NCI-H1092 (cell line): ENCODE measurements at places on chromosomes 16 and 17.

- no peak for DNase-seq
These were observed 338.9 kb downstream of the CA10 start for GRCh38 chr17:51819341-51820219.

DNA sequence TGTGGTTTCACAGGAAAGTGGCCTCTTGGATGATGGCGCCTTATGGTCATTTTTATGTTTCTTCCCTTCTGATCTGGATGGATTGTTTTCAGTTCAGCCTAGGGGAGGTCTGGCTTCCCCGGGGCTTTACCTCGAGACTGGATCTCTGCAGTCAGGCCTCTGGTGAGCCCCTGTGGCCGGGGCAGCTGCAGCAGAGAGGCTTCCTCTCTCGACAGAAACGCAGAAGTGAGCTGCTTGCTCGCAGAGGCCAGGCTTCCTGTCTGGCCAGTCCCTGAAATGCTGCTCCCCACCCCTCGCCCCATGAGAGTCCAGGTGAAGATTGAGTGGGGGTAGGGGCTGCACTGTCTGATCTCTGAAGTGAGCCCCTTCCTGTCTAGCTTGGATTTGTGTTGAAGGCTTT lies 44.0 kb downstream of the PLCG2 start:
- no peak for DNase-seq

DNA sequence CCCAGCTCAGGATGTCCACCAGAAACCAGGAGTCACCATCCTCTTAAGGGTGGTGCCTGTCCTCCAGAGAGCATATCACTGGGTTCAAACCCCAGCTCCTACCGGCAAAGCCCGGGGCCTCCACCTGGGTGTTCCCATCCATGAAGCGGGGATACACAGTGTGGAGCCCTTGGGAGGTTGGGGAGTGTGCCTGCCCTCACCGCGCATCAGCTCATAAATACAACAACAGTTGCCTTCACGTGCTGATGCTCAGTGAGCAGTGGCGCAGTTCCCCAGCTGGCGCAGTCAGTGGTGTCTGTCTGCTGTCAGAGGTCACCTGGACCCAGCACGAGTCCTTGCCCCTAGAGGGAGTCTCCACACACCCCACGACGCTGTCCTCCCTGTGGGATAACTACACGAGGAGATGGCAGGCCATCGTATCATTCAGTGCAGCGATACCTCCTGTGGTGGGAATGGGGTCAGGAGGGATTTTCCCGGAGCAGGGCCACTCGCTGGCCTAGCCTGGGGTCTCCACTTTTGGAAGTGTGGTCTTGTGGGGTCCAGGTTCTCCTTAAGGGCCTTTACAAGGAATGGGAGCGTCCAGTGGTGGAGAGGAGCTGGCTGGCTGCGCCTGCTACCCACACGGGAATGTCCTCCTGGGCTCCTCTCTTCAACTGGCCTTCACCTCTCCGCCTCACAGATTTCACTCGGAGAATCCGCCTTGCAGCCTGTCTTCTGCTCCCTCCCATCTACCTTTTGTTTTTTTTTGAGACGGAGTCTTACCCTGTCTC lies 2.3 kb upstream of the ELOB start:
- no peak for DNase-seq

DNA sequence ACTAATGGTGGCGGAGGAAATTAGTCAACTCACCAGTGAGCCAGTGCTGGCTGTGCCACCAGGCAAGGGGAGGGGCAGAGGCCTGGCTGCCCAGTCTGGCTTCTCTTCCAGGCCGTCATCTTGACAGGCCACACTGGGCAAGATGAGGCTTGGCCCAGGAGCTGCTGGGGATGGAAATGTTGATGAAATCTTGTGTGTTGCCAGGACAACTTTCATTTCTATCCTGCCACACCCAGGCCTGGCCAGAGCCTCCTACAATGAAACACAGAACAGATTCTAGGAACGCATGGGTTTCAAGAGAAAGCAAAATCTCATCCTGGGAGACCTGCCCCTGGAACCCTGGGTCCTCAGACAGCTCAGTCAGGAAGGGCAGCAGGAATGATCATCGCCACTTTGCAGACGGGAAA lies 9.3 kb downstream of the HEXIM2 start:
- no peak for DNase-seq
